ENCODE measurements at places on chromosomes 13 and 19.
A peak's percentile ranks its signal among the peaks of the same experiment; 100 is the strongest.

DNA sequence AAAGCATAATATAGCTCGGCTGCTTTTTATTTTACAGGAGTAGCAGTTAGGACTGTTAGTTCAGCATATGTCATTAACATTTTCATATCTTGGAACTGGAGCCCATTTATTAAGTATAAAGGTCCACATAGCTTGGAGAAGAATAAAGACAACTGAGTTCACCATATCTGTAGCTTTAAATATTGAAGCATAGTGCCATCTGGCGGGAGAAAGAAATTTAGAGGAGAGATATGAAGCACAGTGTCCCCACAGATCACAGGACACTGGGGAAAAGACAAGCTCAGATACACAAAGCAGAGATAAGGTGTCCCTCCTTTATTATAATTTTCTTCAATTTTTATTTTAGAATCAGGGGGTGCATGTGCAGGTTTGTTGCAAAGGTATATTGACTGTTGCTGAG is 104.7 kb upstream of the FREM2 start:
- DNase-seq = no peak

GRCh38 chr19:39297931-39298634 is 1.9 kb downstream of the IFNL1 start:
- DNase-seq = peak; percentile 43

DNA sequence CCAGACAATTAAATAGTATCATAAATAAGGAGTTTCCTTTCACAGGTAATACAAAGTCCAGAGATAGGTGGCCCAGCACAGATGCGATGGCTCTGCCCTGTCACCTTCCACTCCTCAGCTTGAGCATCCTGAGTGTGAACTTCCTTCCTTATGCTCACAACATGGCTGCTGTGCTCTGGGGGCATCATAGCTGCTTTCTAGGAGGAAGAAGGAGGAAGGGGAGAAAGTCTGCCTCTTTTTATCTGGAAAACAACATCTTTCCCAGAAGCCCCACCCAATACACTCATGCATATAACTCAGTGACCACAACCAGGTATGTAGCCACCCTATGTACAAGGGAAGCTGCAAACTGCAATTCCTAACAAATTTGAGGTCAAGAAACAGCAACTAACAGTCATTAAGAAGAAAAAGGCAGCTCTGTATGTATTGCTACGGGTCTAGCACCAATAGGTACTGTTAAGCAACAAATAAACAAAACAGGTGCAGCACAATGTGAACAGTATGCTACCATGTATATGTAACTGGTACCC is 201.2 kb upstream of the UBL3 start:
- no peak for DNase-seq

DNA sequence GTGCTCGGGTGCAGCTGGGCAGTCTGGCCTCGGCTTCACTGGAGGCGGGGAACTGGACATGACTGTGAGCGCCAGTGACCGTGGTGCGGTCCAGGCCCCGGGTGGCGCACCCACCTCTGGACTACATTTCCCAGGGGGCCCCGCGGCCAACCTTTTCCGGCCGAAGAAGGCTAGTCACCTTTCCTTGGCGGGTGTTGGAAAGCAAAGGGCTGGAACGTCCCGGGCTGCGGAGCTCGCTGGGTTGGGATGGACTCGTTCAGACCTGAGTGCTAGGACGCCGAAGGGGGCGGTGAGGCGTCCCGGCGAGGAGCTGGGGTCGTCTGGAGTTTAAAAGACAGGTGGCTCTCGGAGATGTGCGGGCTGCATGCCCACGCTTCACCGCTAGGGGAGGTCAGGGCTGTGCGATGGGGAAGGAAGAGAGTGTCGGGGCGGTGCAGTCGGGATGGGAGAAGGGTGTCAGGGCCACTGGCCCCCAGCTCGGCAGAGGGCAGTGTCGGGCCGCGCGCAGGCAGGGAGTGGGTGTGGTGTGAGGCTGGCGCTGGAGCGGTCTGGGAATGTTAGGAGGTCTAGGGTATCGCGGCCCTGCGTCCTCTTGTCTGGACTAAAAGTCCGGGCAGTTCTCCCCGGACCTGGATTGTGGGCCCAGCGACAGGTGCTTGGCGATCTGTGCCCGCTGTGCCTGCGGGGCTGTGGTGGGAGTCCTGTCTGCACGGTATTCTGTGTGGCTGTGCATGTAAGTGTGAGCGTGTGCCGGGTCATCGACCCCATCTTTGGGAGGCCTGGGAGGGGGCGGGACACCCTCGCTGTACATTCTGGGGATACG is 57.1 kb downstream of the ZNF568 start:
- peak; percentile 63 for DNase-seq

DNA sequence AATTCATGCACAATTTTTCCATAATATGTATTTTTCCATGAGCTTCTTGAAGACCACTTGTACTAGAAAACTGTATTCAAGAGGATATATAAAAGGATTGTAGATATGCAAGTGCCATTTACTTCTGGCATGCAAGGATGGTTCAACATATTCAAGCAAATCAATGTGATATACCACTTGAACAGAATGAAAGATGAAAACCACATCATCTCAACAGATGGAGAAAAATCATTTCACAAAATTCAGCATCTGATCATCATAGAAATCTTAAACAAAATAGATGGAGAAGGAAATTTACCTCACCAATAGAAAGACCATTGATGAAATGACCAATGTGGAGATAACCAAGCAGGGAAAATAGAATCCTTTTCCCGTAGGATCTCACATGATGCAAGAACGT is 5.1 kb upstream of the ZNF816 start:
- DNase-seq = no peak

DNA sequence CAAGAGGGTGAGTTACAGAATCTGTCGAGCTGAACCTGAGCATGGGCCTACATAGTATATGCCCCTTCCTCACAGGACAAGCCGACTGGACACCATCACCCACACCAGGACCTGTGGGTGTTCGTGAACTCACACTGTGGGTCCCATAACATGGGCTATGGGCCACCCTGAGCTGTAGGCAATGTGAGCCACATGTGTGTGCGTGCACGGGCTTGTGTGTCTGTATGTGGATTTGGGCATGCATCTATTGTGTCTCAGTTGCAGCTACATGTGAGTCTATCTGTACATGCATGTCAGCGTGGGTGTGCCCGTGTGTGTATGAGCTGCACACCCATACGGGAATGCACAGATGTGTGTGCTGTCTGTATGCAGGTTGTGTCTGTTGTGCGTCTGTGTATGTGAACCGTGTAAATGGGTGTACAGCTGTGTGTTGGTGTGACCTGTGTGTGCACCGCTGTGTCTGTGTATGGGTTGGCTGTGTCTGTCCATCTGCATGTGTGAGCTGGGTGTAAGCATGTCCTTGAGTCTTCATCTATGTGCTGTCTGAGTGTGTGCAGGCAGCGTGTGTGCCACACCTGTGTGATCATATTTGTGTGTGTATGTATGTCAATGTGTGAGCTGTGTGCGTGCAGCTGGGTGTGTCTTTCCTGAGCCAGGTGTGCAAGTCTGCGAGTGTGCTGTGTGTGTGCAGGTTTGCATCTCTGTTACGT is 1.7 kb downstream of the NOTCH3 start:
- no peak for DNase-seq

- DNase-seq = no peak
Observed at GRCh38 chr13:64855506-64855905, 2374.6 kb downstream of the PCDH9 start.

DNA sequence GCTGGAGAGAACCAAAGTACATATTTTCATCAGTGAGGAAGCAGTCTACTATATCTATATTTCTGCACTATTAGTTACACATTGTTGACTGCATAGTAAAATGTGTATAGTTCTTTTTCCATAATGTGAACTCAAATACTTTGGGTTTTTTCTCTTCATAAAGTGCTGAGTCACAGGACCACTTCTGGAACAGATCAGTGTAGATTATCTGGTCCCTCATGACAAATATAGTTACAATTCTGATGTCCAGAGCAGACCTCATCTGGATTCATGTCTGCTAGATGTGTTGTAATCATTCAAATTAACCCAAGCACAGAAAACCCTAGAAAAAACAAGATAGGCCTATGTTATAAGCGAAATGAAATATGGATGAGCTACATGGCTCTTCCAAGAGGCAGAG is 171.4 kb downstream of the SUCLA2 start:
- no peak for DNase-seq

DNA sequence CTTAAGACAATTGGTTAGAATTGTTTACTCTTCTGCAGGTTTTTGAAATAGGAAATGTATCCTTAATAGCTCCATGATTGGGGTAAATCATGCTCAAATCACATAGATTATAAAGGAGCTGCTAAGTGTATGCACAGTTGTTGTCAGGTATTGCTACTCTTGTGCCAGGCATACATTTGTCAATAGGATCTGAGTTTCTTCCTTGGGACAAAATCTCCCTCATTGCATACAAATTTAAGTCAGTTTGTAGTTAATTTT is 109.3 kb upstream of the MLNR start:
- no peak for DNase-seq

- DNase-seq = no peak
Observed at GRCh38 chr19:11530432-11530831, 1.5 kb upstream of the ECSIT start.

DNA sequence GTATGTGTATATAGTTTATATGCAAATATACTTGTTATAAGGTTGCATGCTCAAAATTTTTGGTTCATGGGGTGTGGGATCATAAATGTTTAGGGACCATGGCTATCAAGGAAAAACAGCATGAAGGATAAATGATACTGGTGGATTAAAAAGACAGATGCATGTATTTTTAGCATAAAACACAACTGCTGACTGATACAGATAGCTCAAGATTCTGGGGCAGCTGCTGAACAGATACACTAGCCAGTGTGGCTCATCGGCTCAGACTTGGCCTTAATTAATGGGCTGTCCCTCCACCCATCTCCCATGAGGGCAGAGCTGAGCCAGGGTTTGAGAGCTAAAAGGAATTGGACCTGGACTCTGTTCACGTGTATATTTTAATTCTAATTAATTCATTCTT is 11.4 kb downstream of the ALOX5AP start:
- DNase-seq = no peak

- DNase-seq = no peak
Observed at GRCh38 chr19:3065675-3066357, 3.5 kb upstream of the TLE5 start.

GRCh38 chr19:10102787-10103236 is 334 bp upstream of the ANGPTL6 start:
- no peak for DNase-seq

DNA sequence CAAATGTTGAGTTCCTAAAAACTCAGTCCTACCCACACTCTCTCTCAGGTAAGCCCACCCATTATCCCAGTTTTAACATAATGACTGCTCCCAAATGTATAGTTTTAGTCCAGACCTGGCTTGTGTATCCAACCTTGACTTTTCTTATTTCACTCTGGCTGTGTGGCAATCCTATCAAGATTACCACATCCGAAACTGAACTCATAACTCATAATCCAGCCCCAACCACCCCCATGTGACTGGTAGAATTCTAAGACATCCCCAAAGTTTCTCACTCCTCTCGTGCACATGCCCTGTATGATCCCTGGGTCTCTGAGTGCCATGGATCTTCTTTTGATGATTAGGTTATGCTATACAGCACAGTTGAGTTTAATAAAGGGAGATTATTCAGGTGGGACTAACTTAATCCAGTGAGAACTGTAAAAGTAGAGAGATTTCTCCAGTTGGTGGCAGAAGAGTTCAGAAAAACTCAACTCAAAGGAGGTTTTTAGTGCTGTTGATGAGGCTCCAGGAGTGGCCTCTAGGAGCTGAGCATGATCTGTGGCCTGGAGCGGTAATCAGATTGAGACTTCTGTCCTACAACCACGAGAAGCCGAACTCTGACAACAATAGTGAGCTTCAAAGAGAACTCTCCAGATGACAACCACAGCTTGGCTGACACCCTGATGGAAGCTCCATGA is 413.4 kb downstream of the ZNF536 start:
- DNase-seq = no peak

- DNase-seq = no peak
Observed at GRCh38 chr19:1942934-1943555, 2.1 kb downstream of the CSNK1G2 start.

GRCh38 chr19:6459262-6460098 is at the start of gene SLC25A23:
SLC25A23 (minus strand) TSS chr19:6459792; CDS start chr19:6459628, 164 bp downstream.
- DNase-seq = peak; percentile 30

DNA sequence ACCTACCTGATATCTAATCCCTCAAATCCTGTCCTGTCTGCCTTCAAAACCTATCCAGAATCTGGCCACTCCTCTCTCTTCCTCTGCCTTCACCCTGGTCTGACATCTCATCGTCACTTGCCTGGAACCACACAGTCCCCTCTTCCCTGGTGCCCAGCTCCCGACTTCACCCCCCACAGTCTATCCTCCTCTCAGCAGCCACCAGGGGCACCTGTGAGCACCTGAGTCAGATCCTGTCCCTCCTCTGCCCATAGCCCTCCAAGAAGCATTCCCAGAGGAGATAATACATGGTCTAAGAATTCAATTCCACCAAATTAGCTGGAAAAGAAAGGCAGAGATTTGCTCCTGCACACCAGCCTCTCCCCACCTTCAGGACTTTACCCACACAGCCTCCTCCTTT is 48.9 kb downstream of the ZNRF4 start:
- DNase-seq = no peak

DNA sequence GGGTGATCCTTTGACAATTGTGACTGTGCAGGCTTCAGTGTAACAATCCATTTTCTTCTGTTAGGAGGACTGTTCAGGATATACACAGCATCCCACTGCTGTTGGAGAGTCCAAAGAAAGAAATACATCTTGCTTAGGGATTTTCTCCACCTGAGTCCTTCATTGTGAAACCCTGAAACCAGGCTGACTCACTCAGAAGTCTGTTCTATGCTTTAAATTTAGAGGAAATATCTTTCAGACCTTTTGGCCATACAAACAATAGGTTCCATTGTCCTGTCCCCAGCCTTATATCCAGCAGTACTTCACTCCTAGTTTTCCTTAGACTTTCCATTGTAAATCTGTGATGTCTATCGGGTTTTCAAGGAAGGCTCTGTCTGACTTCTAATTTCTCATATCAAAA is 379.1 kb downstream of the SUCLA2 start:
- no peak for DNase-seq

DNA sequence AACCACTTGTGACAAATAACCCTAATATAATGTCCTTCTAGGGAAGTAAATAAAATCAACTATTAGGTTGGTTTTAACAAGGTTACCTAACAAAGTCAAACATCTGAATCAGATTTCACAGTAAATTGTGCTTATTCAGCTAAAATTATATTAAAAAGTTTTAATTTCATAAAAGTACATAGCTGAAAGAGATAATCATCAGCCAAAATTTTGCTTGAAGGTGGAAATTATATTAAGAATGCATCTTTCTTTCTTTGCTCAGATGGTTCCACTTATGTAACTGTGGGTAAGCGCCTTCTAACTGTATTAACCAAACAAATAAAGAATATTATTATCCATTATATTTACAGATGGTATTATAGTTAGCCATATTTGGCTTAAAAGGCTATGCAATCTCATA is 2840.3 kb upstream of the PCDH20 start:
- DNase-seq = no peak

GRCh38 chr13:67518785-67519184 is 288.6 kb upstream of the PCDH9 start:
- DNase-seq = no peak

DNA sequence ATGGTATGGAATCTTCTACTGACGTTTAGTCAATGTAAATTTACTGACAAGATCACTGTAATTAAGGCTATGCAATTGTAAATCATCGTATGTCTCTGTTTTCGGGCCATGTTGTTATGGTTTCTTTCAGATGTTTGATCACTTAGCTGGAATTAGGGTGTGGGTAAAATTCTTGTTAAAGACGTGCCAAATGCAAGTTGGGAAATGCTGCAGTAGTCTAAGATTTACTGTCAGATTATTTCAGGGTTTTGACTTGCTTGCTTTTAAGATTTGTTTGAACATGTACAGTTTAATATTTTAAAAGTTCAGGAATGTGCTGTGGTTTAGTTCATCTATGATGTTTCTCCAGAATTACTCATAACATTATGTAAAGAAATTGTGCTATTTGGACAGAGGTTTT is 10.8 kb downstream of the NDFIP2 start:
- DNase-seq = no peak
